ENCODE measurements at places on chromosomes 4 and X. TPM values are rescaled to one million over a fixed set of nuclear protein-coding genes. Genes with fewer than 3 reads are reported as not detected.

The TKTL2 gene
- not detected for polyA plus RNA-seq

The DMRTC1 gene
- 0.70 TPM for polyA plus RNA-seq

The SSX2 gene
- not detected for polyA plus RNA-seq

The SLC2A9 gene
- polyA plus RNA-seq: 4.8 TPM

The F8A2 gene
- polyA plus RNA-seq: not detected

The PCYT1B gene
- polyA plus RNA-seq: 3.8 TPM

The TRIM60 gene
- polyA plus RNA-seq: not detected
